Endothelial cell (in vitro differentiated cells): ENCODE measurements at places on chromosomes 12 and 14. TPM values are rescaled to one million over a fixed set of nuclear protein-coding genes. Genes with fewer than 3 reads are reported as not detected.
A peak's percentile ranks its signal among the peaks of the same experiment; 100 is the strongest.

- no peak overlapping the region for H3K4me3 ChIP-seq
- H3K36me3 ChIP-seq = no peaks in the 10 kb centered on the region
- peak; percentile 75 for DNase-seq
- peaks cover 5% of the 10 kb centered on the region for H3K4me1 ChIP-seq
- no peaks in the 10 kb centered on the region for H3K27me3 ChIP-seq
Measured at GRCh38 chr14:28608851-28609828, 157.4 kb upstream of the FOXG1 start.

DNA sequence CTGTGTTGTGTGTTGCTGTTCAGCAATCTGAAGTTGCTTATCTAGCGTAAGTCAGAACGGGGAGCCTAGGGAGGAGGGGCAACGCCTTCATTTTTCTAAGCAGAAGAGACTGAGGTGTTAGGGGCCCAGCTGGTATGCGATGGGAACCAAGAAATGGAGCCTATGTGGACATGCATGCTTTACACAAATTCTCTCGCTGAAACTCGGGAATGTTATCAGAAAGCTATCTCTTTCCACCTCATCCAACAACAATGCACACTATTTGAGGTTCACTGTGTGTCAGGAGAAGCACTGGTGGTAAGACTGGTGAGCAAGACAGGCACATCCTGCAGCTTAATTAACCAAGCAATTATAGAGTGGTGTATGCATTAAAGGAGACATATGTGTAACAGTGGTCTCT, 89.7 kb downstream of the NRXN3 start:
- no peak for DNase-seq
- H3K36me3 ChIP-seq = no peaks in the 10 kb centered on the region
- H3K4me1 ChIP-seq = no peaks in the 10 kb centered on the region
- no peak overlapping the region for H3K4me3 ChIP-seq
- no peak overlapping the region for H3K27ac ChIP-seq

GRCh38 chr12:116370004-116370404, 92.5 kb upstream of the MED13L start:
- H3K27ac ChIP-seq = peak overlapping the region; percentile 18
- no peak overlapping the region for H3K4me3 ChIP-seq
- peaks cover 7% of the 10 kb centered on the region for H3K27me3 ChIP-seq
- no peak for DNase-seq

DNA sequence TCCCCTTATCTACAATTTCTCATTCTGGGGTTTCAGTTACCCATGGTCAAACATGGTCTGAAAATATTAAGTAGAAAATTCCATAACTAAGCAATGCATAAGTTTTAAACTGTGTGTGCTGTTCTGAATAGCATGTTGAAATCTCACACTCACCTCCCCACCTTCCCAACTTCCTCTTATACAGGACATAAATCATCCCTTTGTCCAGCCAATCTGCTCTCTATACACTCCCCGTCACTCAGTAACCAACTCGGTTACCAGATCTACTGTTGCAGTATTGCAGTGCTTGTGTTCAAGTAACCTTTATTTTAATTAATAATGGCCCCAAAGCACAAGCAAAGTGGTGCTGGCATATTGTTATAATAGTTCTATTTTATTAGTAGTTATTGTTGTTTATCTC, 420.5 kb downstream of the GXYLT1 start:
- no peak overlapping the region for H3K4me3 ChIP-seq
- H3K36me3 ChIP-seq = no peaks in the 10 kb centered on the region
- H3K4me1 ChIP-seq = no peaks in the 10 kb centered on the region

DNA sequence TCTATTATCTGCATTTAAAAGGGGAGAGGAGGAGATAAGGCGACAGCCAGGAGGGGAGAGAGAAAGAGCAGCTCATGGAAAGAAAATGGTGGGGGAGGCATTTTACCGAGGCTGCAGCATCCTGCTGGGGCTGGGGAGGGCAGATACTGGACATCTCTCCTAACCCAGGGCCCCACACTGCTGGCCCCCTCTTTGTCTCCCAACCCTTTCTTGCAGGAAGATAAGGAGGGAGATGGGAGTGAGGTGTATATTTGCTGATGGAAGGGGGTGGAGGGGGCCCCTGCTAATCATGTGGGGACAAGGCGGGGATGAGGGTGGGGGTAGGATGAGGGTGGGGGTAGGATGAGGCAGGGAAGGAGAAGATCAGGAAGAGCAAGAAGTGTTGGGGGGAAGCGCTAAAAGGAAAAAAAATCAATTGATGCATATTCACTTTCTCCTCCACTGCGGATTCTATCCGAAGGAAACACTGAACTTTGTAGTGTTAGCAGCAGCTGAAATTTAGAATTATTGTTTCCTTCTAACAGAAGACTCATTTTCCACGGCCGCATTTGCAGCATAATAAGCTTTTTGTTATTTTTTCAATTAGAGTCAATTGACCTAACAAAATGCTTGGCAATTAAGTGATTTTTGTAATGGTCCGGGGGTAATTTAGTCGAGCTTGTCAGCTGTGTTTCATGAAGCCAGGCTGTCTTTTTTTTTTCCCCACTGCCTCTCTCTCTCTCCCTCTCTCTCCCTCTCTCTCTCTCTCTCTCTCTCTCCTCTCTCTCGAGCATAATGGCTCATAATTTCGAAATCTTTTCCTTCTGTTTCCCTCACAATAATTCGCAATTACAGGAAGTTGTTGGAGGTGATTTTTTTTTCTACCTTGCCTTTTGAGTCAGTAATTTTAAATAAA, 1134.6 kb downstream of the BCL11B start:
- DNase-seq = no peak
- no peak overlapping the region for H3K4me3 ChIP-seq
- H3K36me3 ChIP-seq = no peaks in the 10 kb centered on the region
- H3K4me1 ChIP-seq = no peaks in the 10 kb centered on the region
- no peak overlapping the region for H3K27ac ChIP-seq

DNA sequence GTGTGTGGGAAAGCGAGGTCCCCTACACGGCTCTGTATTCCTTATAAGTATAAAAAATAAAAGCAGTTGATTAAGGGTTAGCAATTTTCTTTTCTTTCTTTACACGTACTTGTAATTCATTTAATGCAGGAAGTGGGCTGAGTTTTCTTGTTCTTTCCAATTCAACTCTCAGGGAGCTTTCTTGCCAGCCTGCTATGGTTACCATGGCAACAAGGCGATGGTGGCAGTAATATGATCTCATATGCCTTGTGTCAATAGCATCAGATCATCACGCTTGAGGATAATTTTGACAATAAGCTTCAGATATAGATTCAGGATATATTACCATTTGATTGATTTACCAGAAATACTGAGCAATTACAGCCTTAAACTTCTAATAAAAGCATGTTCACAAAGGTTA, 466.5 kb downstream of the APAF1 start:
- H3K36me3 ChIP-seq = no peaks in the 10 kb centered on the region
- H3K27me3 ChIP-seq = no peaks in the 10 kb centered on the region
- H3K4me1 ChIP-seq = no peaks in the 10 kb centered on the region
- DNase-seq = no peak
- H3K27ac ChIP-seq = no peak overlapping the region

DNA sequence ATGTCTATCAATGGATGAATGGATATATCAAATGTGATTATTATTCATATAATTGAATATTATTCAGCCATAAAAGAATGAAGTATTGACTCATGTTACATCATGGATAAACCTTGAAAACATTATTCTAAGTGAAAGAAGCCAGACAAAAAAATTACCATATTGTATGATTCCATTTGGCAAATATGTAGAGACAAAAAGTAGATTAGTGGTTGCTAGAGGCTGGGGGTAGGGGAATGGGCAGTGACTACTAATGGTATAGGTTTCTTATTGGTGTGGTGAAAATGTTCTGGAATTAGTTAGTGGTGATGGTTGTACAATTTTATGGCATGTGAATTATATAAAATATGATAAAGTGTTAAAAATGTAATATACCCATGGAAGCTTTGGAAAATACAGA, 31.8 kb upstream of the GNS start:
- H3K4me1 ChIP-seq = no peaks in the 10 kb centered on the region
- no peak for DNase-seq
- H3K36me3 ChIP-seq = no peaks in the 10 kb centered on the region
- peaks cover 3% of the 10 kb centered on the region for H3K27me3 ChIP-seq

DNA sequence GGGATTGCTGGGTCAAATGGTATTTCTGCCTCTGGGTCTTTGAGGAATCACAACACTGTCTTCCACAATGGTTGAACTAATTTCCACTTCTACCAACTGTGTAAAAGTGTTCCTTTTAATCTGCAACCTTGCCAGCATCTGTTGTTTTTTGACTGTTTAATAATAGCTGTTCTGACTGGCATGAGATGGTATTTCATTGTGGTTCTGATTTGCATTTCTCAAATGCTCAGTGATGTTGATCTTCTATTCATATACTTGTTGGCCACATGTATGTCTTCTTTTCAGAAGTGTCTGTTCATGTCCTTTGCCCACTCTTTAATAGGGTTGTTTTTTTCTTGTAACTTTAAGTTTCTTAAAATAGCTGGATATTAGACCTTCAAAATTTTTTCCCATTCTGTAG, 150.0 kb upstream of the FRMD6 start:
- H3K4me1 ChIP-seq = no peaks in the 10 kb centered on the region
- H3K4me3 ChIP-seq = no peak overlapping the region
- no peaks in the 10 kb centered on the region for H3K27me3 ChIP-seq

DNA sequence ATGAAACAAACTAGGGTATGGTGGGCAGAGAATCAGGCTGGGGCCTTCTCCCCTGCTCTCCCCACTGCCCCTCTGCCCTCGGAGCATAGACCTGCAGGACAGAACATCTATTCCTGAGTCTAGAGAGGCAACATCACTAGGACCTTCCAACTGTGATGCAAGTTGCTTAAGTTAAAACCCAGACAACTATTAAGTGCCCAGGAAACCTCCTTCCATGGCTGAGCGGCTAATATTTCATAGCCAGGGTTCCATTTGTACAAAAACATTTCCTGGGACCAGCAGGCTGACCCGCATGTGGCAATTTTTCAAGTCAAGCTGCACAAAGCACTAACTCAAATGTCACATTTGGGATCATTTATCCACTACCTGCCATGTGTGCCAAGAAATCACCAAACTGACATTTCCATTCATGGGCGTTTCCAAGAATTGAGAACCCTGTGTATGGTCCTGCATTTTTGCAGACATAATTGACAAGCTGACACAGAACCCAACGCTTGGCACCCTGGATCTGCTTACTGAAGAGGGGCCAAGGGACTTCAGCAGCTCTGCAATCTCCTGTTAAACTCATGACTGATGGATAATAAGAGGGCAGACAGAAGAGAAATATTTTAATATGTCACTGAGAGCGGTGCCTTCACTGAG, 32.7 kb downstream of the NT5DC3 start:
- H3K36me3 ChIP-seq = no peaks in the 10 kb centered on the region
- H3K27me3 ChIP-seq = no peaks in the 10 kb centered on the region
- no peak for DNase-seq
- H3K4me3 ChIP-seq = no peak overlapping the region
- H3K4me1 ChIP-seq = peaks cover 10% of the 10 kb centered on the region
- H3K27ac ChIP-seq = no peak overlapping the region

DNA sequence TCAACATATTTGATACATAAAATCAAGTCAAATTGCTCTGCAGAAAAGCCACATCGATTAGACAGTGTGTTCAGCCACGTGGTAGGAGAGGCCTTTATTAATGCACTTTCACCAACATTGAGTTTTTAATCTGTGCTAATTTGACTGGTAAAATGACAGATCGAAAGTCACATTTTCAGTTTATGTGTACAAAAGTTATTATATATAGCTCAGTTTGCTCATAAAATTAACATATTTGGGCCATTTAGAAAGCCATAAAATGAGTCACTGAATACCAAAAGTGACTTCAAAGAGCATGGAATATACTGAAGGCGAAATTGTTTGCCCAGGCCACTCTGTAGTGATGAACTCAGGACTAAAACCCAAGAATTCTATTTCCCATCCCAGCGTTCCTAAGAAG, 26.0 kb downstream of the C12orf42 start:
- H3K36me3 ChIP-seq = no peaks in the 10 kb centered on the region
- no peak overlapping the region for H3K27ac ChIP-seq
- no peaks in the 10 kb centered on the region for H3K4me1 ChIP-seq
- no peaks in the 10 kb centered on the region for H3K27me3 ChIP-seq
- DNase-seq = no peak

GRCh38 chr12:124927201-124928094, 13.0 kb upstream of the UBC start:
- peaks cover 24% of the 10 kb centered on the region for H3K27me3 ChIP-seq
- H3K4me3 ChIP-seq = peak overlapping the region; percentile 97
- H3K27ac ChIP-seq = peak overlapping the region; percentile 98
- H3K36me3 ChIP-seq = peaks cover 11% of the 10 kb centered on the region

Gene EEF1AKMT3
- 8.6 TPM for total RNA-seq

DNA sequence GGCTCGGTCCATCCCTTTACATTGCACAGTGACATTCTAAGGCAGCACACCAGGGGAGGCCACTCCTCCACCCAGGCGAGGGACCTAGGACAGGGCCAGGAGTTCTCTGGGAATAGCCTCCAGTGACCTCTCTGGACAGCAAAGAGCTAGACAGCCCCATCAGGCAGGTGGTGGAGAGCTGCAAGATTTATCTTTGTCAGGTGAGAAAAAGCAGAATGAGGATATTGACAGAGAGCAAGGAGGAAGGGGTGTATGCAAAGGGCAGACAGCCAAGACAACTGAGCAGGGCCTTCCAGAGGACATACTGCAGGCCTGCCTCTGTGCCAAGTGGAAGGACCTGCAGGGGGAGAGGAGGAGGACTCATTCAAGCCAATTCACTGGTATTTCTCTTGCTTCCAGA, 112.4 kb upstream of the MAX start:
- no peaks in the 10 kb centered on the region for H3K36me3 ChIP-seq
- no peak for DNase-seq
- H3K4me3 ChIP-seq = no peak overlapping the region
- peaks cover 14% of the 10 kb centered on the region for H3K4me1 ChIP-seq
- peaks cover 3% of the 10 kb centered on the region for H3K27me3 ChIP-seq

GRCh38 chr14:65204056-65204455, 101.7 kb upstream of the MAX start:
- H3K36me3 ChIP-seq = no peaks in the 10 kb centered on the region
- peaks cover 3% of the 10 kb centered on the region for H3K27me3 ChIP-seq
- peaks cover 2% of the 10 kb centered on the region for H3K4me1 ChIP-seq
- no peak for DNase-seq

Gene NKX2-1
- total RNA-seq = not detected

DNA sequence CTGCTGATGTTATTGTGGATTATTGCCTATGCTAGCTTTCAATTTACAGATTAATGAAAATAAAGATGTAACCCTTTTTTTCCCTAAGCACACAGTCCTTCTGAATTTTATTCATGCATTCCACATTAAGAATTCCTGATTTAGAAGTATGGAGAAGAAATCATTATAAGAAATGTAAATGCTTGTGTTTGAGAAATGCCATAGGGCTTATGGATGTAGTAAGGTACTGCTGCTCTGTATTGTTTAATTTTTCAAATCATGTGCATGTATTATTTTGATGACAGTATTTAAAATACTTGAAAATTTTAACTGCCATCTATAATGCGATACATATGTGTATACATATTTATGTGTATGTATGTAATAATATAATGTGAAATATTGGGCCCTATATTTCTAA, 167.1 kb upstream of the SOX5 start:
- H3K4me3 ChIP-seq = no peak overlapping the region
- H3K27me3 ChIP-seq = no peaks in the 10 kb centered on the region
- H3K27ac ChIP-seq = no peak overlapping the region
- no peak for DNase-seq
- H3K4me1 ChIP-seq = no peaks in the 10 kb centered on the region

Gene NFATC4
- total RNA-seq = 42.4 TPM
